ENCODE measurements at places on chromosomes 4 and X.

- H3K36me3 ChIP-seq, result no peaks in the 10 kb centered on the region
- DNase-seq, result no peak
- H3K4me1 ChIP-seq, result no peaks in the 10 kb centered on the region
- H3K27me3 ChIP-seq, result no peaks in the 10 kb centered on the region
- H3K4me3 ChIP-seq, result no peak overlapping the region
Observed at GRCh38 chr4:29066861-29067260, 1653.3 kb upstream of the PCDH7 start.

DNA sequence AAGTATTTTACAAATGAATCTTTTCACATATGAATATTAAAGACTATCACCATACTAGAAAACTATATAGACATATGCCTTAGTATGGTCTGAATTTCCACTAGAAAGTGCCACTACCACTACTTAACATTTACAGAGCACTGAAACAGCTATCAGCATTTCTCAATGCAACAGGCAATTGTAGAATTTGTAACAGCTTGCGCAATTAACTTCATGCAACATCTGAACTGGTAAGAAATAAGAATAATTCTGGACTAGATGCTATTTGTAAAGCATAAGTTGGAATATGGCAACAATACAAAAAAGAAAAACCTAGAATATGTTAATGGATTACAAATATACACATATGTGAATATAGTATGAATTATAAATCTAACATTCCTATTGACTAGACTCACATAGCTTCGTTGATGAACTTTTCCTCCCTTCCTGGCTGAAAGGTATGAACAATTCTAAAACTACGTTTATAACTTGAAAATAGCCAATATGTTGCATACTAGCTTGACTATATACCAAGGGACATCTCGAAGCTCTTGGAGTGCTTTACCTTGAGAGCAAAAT, 82.0 kb downstream of the ATP8A1 start:
- no peaks in the 10 kb centered on the region for H3K27me3 ChIP-seq
- peaks cover 9% of the 10 kb centered on the region for H3K36me3 ChIP-seq
- DNase-seq, result no peak
- no peaks in the 10 kb centered on the region for H3K4me1 ChIP-seq
- no peak overlapping the region for H3K4me3 ChIP-seq

GRCh38 chrX:18887825-18888212, 96.1 kb downstream of the PHKA2 start:
- DNase-seq, result no peak
- peaks cover 32% of the 10 kb centered on the region for H3K4me1 ChIP-seq
- H3K36me3 ChIP-seq, result no peaks in the 10 kb centered on the region
- H3K27ac ChIP-seq, result no peak overlapping the region
- no peak overlapping the region for H3K4me3 ChIP-seq
- H3K27me3 ChIP-seq, result no peaks in the 10 kb centered on the region

- no peak for DNase-seq
- H3K36me3 ChIP-seq, result peaks cover 27% of the 10 kb centered on the region
- peaks cover 13% of the 10 kb centered on the region for H3K27me3 ChIP-seq
- H3K4me3 ChIP-seq, result peak overlapping the region; percentile 100
Observed at GRCh38 chr4:173367946-173368345, 2.8 kb upstream of the SAP30 start.

DNA sequence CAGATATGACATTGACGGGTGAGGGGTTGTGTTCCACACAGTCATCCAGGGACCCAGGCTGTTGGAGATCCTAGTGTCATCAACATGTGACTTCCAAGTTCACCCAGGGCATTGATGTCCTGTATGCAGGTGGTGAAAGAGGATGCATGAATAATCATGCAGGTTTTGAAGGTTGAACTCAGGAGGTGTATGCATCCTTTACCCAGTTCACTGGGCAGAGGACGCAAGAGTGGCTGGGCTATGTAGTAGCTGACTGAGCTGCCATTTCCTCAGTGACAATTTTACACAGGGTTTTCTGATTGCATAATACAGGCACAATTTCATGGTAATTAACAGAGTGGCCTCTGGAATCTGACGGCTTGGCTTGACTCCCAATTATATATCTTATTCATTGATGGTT, 323.0 kb downstream of the HS3ST1 start:
- H3K27ac ChIP-seq, result no peak overlapping the region
- no peaks in the 10 kb centered on the region for H3K36me3 ChIP-seq
- H3K4me1 ChIP-seq, result no peaks in the 10 kb centered on the region
- no peaks in the 10 kb centered on the region for H3K27me3 ChIP-seq

DNA sequence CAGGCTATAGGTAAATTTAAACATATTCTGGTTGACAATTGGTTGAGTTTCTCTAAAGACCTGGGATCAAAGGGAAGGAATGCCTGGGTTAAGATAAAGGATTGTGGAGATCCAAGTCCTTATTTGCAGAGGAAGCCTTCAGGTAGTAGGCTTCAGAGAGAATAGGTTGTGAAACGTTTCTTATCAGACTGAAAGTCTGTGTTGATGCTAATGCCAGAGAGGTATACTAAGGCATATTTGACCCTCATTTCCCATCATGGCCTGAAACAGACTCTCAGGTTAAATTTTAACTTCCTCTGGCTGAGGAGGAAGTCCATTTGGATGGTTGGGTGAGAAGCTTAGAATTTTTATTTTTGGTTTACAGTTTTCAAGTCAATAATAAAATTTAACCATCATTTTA, 48.1 kb downstream of the UGT2A2 start:
- H3K27ac ChIP-seq, result no peak overlapping the region
- no peaks in the 10 kb centered on the region for H3K27me3 ChIP-seq
- no peak overlapping the region for H3K4me3 ChIP-seq
- no peaks in the 10 kb centered on the region for H3K4me1 ChIP-seq
- no peaks in the 10 kb centered on the region for H3K36me3 ChIP-seq

GRCh38 chr4:76655566-76656479, 220.8 kb downstream of the SHROOM3 start:
- H3K4me1 ChIP-seq, result no peaks in the 10 kb centered on the region
- H3K4me3 ChIP-seq, result no peak overlapping the region
- no peaks in the 10 kb centered on the region for H3K27me3 ChIP-seq
- H3K27ac ChIP-seq, result no peak overlapping the region
- DNase-seq, result no peak
- no peaks in the 10 kb centered on the region for H3K36me3 ChIP-seq

DNA sequence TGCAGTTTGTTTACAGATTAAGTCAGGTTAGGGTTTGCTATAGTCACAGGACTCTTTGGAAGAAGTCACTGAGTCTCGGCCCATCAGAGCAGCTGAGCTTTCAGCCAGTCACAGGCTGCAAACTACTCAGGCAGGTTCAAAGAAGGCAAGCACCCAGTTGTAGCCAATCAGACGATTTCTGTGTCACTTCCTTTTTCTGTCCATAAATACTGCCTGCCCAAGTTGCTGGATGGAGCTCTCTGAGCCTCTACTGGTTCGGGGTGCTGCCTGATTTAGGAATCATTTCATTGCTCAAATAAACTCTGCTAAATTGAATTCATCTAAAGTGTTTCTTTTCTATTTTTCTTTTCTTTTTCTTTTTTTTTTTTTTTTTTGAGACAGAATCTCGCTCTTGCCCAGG, 7.3 kb upstream of the SH3BP2 start:
- DNase-seq, result peak; percentile 62
- peaks cover 43% of the 10 kb centered on the region for H3K4me1 ChIP-seq

GRCh38 chr4:36426741-36427140, 145.3 kb downstream of the DTHD1 start:
- H3K27me3 ChIP-seq, result no peaks in the 10 kb centered on the region
- H3K27ac ChIP-seq, result no peak overlapping the region
- no peaks in the 10 kb centered on the region for H3K4me1 ChIP-seq
- no peak overlapping the region for H3K4me3 ChIP-seq

GRCh38 chr4:176099314-176099713, 33.7 kb downstream of the WDR17 start:
- no peak for DNase-seq
- H3K36me3 ChIP-seq, result no peaks in the 10 kb centered on the region
- no peaks in the 10 kb centered on the region for H3K4me1 ChIP-seq
- H3K4me3 ChIP-seq, result no peak overlapping the region
- no peaks in the 10 kb centered on the region for H3K27me3 ChIP-seq

- H3K4me1 ChIP-seq, result peaks cover 32% of the 10 kb centered on the region
- no peak overlapping the region for H3K27ac ChIP-seq
- DNase-seq, result peak; percentile 31
- H3K27me3 ChIP-seq, result no peaks in the 10 kb centered on the region
- no peak overlapping the region for H3K4me3 ChIP-seq
Observed at GRCh38 chrX:1450361-1451161, 2.1 kb downstream of the ASMTL start.

- H3K4me1 ChIP-seq, result no peaks in the 10 kb centered on the region
- DNase-seq, result no peak
- no peak overlapping the region for H3K4me3 ChIP-seq
- H3K36me3 ChIP-seq, result no peaks in the 10 kb centered on the region
- no peaks in the 10 kb centered on the region for H3K27me3 ChIP-seq
- no peak overlapping the region for H3K27ac ChIP-seq
Observed at GRCh38 chr4:128600996-128601871, 208.3 kb upstream of the JADE1 start.

DNA sequence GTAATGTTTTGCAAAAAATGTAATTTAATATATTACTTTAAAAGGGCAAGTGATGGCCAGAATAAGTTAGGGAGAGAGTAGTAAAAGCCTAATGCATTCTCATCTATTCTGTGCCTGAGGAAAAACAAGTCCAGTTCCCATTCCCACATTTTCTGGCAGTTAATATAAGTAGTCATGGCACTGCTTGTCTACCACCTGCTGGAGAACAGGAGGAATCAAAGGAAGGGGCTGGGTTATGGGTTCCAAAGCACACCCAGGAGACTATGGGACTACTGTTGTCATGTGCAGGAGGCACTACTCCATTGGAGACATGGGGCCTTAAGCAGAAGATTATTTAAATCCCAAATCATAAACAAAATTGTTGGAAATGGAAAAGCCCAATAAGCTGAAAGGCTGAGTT, 2618.6 kb downstream of the ARAP2 start:
- no peak for DNase-seq
- H3K36me3 ChIP-seq, result no peaks in the 10 kb centered on the region
- no peaks in the 10 kb centered on the region for H3K4me1 ChIP-seq
- H3K4me3 ChIP-seq, result no peak overlapping the region
- H3K27me3 ChIP-seq, result no peaks in the 10 kb centered on the region

DNA sequence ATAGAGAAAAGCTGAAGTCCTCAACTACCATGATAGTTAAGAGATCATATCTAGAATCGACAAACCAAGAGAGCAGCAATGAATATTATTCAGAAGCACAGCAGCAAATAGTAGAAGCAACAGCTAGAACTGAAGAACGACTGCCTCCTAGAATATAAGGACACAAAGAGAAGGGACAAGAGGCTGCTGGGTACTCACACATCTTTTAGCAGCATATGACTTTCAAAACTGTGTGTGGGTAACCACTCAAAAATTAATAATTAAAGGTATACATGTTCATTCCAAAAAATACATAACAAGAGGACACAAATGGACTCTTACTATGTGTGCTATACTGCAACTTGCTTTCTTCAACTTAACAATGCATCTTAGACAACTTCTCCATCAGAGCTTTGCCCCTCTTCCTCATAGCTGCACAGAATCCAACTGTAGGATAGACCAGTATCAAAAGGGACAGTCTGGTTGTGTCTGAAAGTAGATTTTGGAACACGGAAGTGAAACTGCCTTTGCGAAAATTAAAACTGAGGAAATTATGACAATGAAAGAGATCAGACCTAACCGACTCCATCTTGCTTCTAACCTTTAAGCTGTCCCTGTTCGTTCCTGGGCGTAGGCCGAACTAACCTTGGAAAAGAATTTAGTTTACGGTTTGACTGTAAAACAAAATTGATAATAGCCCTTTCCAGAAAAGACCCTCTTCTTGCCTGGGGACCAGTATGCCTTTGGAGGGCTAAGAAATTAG, 125.7 kb downstream of the SH3KBP1 start:
- no peak for DNase-seq
- H3K4me3 ChIP-seq, result no peak overlapping the region
- H3K4me1 ChIP-seq, result peaks cover 58% of the 10 kb centered on the region

GRCh38 chrX:13110433-13111324, 66.3 kb upstream of the FAM9C start:
- H3K27me3 ChIP-seq, result no peaks in the 10 kb centered on the region
- no peaks in the 10 kb centered on the region for H3K36me3 ChIP-seq

GRCh38 chr4:112859456-112860184, 189.8 kb upstream of the ANK2 start:
- H3K27me3 ChIP-seq, result no peaks in the 10 kb centered on the region
- no peaks in the 10 kb centered on the region for H3K4me1 ChIP-seq
- no peaks in the 10 kb centered on the region for H3K36me3 ChIP-seq
- no peak for DNase-seq

DNA sequence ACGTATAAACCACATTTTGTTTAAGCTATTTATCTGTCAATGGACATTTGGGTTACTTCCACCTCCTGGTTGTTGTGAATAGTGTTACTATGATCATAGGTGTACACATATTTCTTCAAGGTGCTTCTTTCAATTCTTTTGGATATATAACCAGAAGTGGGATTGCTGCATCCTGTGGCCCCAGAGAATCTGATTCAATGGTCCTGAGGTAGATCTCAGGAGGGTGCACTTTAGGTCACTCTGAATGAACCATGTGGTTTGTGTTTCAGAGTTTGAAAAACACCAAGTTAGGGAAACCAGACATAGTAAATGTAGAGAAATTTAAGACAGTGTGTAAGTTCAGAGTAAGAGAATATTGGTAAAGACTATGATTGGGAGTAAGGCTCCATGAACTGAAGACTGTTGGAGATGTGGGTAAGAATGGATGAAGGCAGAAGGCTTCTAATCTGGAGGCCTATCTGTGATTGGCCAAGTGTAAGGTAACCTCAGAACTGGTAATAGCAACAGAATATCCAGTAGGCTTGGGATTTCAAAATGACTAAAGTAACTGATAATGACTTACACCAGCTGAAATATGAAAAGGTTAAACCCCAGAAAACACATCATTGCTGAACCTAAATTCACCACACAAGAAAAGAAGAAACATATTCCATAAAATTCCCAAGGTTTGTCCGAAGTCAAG, 236.9 kb downstream of the CAMK2D start:
- H3K27me3 ChIP-seq, result no peaks in the 10 kb centered on the region
- H3K4me1 ChIP-seq, result peaks cover 9% of the 10 kb centered on the region
- DNase-seq, result no peak
- H3K36me3 ChIP-seq, result peaks cover 40% of the 10 kb centered on the region

DNA sequence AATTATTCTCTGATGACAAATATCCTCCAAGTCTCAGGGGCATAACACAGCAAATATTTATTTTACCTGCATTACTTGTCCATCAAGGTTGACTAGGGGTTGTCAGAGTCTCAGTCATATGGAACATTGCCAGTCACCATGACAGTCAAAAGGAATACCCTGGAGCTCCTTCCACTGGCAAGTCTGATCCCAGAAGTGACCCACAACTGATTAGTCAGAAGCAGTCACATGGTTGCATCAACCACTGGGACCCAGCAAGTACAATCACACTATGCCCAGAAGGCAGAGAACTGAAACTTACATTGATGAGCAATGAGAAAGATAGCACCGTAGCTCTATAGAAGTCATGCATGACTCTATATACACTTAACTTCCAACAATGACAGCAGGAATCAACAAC, 41.9 kb upstream of the SOD3 start:
- no peak overlapping the region for H3K27ac ChIP-seq
- DNase-seq, result no peak
- H3K27me3 ChIP-seq, result no peaks in the 10 kb centered on the region
- no peaks in the 10 kb centered on the region for H3K4me1 ChIP-seq

Data from activated naive CD4-positive, alpha-beta T cell treated with anti-CD3 and anti-CD28 coated beads, Interleukin-2, amount 10 ng/mL, durations not matched to agents 7 days and 5 days (primary cell).